ENCODE measurements at places on chromosomes 4 and X.

- DNase-seq = no peak
Observed at GRCh38 chr4:180240670-180241069, 2002.5 kb upstream of the TENM3 start.

GRCh38 chr4:37970702-37971101, 10.5 kb downstream of the PTTG2 start:
- peak; percentile 14 for DNase-seq

- DNase-seq = no peak
Observed at GRCh38 chr4:72629540-72629939, 60.5 kb upstream of the ADAMTS3 start.

DNA sequence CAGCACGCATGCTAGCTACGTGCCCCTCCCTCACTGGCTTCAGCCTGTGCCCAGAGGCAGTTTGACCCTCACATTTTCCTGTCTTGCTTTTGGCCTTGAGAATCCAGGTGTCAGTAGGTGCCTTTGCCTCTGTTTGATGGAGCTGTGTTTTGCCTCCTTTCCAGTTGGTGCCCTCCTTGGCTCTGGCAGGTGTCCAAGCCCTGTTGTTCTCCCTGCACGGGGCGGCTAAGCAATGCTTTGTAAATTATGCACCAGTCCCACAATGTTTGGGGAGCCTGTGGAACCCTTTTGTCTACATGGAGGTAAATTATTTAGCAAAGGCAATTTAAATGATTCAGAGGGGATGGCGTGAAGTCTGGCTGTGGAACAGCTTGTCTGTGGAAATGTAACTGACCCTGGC, 202.9 kb upstream of the BOD1L1 start:
- DNase-seq = no peak

DNA sequence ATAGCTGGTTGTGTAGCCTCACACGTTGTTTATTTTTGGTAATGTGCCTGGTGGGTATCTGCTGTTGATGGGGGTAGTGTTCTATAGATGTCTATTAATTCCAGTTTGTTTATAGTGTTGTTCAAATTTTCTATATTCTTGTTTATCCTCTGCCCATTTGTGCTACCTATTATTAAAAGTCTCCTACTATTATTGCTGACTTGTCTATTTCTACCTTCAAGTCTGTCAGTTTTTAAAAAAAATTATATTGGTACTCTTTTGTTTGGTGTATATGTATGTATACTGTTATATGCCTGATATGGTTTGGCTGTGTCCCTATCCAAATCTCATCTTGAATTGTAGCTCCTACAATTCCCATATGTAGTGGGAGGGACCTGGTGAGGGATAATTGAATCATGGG, 578.6 kb downstream of the PCDH7 start:
- DNase-seq = no peak

- no peak for DNase-seq
Observed at GRCh38 chr4:81404294-81404693, 67.4 kb downstream of the RASGEF1B start.

DNA sequence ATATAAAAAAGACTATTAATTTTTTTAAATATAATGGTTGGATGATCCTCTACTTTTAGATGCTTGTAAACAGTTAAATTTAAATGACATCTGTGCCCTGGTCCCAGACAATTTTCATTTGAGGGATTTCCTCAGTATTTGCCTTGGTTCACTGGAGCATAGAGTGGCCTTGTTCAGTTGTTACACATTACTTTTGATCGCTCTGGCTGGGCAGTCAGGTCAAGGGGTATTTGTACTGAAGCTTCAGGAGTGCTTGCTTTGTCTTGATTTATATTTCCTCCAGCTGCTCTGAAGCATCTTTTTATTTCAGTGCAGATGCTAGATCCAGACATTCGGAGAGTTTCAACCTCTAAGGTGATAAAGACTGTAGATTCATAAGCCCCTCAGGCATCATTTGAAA, 50.0 kb downstream of the COMMD8 start:
- no peak for DNase-seq

DNA sequence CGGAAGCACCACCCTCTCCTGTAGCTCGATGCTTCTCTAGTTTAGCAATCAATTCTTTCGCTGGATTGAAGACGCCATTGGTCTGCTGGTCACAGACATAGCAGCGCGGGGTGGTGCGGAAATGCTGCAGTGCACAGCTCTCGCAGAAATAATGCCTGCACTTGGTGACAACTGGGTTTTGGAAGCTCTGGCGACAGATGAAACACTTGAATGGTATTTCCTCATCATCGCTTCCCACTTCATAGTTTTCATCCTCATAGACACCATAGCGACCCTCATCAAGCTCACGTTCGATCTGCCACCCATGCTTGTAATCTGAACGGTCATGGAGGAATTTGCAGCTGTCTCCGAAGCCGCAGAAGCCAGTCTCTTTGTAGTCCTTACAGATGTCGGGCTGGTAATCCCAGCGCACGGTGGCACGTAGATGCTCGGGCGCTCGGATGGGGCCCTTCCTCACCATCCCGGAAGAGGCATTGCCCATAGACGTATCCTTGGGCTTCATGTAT, 854 bp downstream of the RNF113A start:
- DNase-seq = no peak

DNA sequence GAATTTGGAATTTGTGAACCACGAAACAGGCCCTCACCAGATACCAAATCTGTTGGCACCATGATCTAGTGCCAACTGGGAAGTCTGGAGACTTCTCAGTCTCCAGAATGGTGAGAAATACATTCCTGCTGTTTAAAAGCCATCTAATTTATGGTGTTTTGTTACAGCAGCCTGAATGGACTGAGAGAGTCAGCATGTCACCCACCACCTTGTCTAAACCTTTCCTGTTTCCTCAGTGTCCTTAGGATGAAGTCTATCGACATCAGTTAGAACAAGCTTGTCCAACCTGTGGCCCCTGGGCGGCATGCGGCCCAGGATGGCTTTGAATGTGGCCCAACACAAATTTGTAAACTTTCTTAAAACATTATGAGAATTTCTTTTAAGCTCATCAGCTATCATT, 42.1 kb downstream of the FREM3 start:
- no peak for DNase-seq

DNA sequence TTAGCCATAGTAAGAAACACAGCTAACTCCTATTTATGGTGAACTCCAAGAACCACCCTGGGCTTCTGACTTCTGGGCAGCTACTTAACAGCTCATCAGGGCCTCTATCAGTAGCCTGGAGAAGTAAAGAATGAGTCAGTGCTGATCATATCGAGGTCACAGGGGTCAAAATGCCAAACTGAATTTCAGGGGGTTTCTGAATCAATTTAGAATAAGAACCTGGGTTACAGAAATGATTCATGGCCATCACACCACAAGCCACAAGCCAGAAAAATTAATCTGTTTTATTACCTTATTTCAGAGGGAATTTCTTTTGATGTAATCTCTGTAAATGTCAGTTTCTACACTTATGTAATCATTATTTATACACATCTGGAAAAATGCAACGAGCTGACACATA, 64.4 kb downstream of the CHST7 start:
- peak; percentile 0 for DNase-seq

DNA sequence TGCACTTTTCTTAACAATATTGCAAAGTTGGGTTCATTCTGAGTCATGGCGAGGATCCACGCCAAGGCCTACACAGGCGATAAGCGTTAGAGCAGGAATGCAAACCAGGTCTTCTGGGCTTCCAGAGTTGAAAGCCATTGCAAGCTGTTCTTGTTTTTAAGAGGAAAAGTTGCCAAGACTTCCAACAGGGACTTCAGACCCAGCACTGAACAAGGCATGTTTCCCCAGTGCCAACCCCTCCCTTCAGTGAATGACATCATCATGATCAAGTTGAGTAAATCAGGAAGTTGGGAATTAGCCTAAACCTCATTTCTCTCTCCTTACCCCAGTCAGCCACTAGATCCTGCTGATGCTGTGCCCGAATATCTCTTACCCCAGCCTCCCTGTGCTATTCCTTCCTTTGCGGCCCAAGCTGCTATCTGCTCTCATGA, 355.1 kb downstream of the HS3ST1 start:
- peak; percentile 36 for DNase-seq

DNA sequence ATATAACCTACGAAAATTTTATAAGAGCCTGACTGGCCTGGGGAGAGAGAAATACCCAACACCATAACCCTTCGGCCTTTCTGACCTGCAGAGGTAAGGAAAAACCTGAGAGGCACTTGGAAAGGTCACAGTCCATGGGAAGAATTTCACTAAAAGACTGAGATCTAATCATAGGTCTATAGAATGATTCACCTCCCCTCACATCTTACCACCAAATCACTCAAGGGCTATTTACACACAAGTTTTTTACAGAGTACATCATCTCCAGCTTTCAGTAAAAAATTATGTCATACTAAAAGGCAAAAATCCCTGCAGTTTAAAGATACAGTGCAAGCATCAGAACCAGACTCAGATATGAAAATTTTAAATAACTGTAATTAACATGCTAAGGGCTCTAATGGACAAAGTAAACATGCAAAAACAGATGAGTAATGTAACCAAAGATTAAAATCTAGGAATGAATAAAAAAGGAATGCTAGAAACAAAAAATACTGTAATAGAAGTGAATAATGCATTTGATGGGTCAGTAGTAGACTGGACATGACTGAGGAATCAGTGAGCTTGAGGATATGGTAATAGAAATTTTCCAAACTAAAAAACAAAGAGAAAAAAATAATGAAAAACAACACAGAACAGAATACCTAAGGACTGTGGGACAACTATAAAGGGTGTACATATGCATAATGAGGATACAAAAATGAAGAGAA, 32.1 kb upstream of the SLC16A2 start:
- no peak for DNase-seq

DNA sequence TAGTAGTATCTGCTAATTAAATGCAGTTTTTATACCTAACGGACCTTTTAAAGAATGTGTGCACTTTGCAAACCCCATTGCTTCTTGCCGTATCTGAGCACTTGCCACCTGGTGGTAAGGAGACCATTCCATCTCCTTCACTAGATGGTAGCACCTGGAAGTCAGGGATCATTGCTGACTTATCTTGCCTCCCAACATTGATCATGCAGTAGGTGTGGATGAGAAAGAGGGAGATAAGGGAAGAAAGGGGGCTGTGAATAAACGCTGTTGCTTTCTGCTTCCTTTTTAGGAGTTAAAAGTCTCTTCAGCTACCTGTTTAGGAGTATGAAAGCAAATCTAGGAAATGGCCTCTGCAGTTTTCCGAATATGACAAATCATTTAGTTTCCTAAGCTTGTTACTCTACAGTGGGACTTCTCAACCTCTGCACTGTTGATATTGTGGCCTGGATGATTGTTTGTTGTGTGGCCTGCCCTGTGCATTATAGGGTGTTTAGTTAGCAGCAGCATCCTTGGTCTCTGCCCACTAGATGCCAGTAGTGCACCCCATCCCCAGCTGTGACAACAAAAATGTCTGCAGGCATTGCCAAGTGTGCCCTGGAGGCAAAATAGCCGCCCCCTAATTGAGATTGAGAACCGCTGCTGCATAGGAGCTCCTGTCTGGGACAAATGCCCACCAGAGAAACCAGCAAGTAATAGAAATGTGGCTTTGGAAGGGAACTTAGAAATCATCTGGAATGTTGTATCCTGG, 38.8 kb downstream of the GAB1 start:
- no peak for DNase-seq

Data from T1000 (cell line).